ENCODE measurements at places on chromosomes 4 and X.

DNA sequence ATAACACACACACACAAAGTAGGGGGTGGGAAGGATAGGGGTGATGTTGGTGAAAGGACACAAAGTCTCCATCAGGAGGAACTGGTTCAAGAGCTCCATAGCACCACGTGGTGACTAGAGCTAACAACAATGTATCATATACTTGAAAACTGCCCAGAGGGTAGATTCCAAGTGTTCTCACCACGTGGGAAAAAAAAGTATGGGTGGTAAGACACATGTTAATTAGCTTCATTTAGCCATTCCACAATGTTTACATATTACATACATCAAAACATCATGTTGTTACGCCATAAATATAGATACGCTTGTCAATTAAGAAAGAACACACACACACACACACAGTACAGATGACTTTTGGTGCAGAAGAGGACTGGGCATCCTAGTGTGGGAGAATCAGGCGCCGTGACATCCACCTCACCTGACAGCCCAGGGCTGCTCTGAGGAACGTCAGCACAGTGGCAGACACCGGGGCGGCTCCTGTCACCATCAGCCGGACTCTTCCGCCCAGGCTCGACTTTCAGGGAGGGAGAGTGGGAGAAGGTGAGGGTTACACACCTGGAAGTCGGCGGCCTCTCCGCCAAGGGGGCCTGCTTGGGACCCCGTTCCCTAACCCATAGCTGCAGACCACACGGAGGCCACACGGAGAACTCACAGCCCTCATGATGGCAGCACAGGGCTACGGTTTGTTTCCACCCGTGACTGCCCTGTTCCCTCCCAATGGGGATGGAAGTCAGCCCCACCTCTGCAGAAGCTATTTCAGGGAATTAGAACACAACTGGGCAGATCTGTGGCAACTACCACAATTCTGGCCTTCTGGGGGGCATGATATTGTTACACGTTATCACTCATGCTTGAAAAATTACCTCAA is 31.8 kb upstream of the CENPU start:
- no peak for DNase-seq

DNA sequence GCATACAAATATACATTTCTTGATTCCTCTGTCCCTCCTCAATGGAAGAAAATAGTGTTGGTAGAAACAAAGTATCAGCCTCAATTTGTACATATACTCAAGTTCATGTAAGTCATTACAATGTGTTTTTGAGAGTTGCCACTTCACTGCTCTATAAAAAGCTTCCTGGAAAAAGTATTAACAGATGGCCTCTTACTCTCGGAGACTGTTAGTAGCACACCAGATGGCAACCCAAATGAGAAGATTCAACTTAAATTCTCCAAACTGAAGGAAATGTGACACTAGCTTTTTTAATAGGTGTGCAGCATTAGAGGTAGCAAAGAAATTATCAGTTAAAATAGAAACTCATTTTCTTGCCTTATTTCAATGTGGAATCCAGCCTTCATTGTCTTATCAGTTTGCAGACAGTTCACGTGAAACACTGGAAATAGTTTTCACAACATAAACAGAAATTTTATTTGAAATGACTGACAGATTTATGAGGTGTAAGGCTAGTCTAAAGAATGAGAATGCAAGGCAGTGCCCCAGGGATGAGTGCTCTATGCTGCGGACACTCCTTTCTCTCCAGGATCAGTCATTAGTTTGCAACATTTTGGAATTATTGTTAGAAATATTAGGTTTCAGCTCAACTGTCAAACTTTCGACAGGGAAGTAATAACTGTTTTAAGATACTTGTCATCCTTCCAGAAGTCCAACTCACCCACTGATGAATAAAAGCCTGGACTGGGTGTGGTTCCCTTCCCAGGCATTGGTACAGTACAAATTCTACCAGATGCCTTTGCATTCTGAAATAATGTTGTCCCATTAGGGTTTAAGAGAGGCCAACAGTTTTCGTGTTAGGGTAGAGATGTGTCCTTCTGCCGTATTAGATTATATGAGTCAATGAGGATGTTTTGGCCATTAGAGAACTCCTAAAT is 50.9 kb downstream of the IDS start:
- DNase-seq, result no peak

GRCh38 chrX:153967536-153968224 is 3.9 kb downstream of the HCFC1 start:
- no peak for DNase-seq

GRCh38 chr4:145720656-145721055 is 40.7 kb downstream of the C4orf51 start:
- DNase-seq, result no peak

GRCh38 chr4:107036584-107037198 is 578 bp upstream of the DKK2 start:
- no peak for DNase-seq

GRCh38 chr4:186630128-186630527 is 74.8 kb upstream of the MTNR1A start:
- no peak for DNase-seq

GRCh38 chr4:163063891-163064290 is 102.8 kb downstream of the NAF1 start:
- DNase-seq, result peak; percentile 62

DNA sequence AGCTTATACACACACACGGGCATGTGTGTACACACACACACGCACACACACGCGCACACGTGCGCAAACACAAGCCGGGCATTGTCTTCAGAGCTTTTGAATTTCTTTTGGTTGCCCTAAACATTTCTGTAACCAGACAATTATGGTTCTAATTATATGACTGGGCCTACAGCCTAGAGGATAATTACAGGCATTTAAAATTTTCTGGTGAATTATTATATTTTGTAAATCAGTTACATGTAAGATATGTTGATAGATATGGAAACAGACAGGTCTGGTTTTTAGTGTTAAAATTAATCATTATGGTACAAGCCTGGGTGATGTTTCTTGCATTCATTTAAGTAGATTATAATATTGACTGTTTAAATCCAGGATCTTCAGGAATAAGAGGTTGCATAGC is 1120.5 kb downstream of the ADGRL3 start:
- no peak for DNase-seq

DNA sequence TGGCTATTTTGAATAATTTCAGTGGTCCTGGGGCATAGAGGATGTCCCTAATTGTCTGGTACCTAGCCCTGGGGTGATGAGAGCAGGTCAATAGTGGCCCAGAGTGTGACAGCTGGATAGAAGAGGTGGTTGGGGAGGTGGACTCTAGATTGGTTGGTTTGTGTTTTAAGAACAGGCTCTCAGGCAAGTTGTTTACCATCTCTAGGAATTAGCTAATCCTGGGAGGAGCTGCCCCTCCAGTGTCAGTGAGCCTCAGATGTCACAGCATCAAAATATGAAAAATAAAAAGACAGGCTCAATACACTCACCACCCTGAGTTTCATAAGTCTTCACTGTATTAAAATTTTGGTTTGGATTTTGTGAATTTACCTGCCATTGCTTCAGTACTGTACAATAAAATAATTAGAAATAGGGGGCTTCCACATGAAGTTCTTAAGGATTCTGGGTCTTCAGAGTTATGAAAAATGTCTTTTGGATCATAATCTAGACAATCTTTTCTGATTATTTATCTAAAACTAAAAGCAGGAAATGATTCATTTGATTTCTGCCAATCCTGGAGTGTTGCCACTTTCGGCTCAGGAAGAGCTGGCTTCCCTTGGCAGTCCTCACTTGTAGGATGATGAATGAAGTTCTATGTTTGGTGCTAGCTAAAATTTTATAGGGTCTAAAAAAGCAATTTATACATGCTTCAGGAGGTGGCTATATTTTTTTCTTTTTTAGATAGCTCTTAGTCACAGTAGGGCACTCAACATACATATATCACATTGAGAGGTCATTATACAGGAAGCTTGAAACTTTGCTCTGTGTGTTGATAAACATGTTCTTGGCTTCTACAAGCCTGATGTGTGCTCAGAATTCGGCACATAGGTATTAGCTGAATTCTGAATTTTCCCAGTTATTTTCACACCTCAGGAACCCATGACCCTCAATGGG is 395.1 kb downstream of the RAB28 start:
- no peak for DNase-seq

DNA sequence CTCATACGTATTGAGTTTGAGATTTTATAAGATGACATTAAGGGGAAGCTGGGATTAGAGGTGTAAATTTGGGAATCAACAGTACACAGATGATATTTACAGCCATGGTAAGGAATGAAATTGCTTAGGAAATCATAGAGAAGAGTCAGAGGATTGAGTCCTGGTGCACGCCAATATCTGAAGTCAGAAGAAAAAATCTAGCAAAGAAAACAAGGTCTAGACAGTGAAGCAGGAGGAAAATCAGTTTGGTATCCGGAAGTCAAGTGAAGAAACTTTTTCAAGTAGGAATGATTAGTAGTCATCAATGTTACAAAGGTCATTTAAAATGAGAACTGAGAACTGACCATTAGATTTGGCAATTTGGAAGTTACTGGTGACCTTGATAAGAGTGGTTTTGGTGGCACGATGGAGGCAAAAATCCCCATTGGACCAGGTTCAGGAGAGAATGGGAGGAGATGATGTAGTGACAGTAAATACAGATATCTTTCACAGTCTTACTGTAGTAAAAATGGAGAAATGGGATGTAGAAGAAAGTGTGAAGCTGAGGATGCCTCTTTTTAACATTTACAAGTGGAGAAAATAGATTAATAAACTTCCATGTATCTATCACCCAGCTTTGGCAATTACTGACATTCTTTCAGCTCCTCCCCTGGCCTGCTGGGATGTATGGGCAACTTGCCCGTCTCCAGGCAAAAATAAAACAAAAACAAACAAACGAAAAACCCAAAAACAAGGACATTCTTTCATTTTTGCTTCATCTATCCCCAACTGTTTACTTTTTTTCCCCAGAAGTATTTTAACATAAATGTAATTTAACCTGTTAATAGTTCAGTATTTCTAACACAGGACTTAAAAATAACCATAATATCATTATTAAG is 11.4 kb upstream of the GPR34 start:
- DNase-seq, result no peak

DNA sequence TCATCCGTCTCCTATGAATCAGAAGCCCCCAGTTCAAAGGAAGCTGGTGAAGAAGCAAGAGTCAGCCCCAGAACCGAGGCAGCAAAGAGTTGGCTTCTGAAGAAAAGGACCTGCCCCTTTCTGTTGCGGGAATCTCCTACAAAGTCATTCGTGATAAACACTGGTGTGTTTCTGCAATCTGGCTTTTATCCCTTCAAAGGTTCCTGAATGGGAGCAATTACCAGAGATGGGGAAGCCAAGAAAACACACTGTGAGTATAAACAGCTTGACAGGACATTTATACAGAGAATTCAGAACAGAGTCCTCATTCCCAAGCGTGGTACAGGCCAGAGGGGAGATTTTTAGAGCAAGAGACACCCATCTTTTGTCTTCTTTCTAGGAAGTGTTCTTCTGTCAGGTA is 226.8 kb upstream of the LNX1 start:
- no peak for DNase-seq

GRCh38 chr4:158268553-158268952 is 58.3 kb downstream of the TMEM144 start:
- DNase-seq, result no peak

- peak; percentile 57 for DNase-seq
Measured at GRCh38 chr4:145195167-145195952, 15.0 kb upstream of the OTUD4 start.

- peak; percentile 16 for DNase-seq
Measured at GRCh38 chr4:149549911-149550310, 265.7 kb downstream of the IQCM start.

DNA sequence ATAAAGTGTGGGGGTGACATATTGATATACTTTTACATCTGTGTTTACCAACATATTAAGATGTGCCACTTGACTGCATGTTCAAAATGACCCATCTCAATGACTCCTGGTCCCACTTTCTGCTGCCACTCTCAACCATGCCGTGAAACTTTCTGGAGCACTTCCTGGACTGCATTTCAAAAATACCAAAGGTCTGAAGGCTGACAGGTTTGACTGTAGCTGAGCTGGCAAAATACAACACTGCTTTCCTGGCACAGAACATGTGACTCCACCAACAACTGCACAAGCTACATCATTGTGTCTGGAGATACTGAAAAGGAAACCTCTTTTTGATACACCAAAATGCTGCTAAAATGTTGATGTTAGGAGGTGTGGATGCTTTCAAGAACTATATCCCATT is 184.8 kb downstream of the UNC5C start:
- DNase-seq, result peak; percentile 55

DNA sequence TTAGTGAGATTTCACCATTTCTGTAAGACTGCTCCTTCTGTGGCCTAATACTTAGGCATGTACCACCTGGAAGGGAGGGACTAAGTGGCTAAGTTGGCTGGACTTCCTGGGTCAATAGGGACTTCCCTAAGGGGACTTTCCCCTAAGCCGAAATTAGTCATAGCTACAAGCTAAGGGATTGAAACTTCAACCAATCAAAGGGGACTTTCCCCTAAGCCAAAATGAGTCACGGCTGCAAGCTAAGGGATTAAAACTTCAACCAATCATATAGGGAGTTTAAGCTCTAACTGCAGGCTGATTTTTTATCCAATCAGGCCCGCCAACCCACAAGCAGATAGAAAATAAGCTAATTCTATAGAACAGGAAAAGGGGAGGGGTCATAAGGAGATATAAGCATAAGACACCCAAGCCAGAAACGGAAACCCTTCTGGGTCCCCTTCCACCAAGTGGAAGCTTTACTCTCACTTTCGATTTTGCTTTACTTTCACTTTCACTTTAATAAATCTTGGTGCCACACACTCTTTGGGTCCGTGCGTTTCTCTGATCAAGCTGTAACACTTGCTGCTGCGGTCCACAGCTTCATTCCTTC is 382.8 kb downstream of the KLHL4 start:
- DNase-seq, result peak; percentile 65

GRCh38 chr4:148574502-148574901 is 132.3 kb upstream of the NR3C2 start:
- DNase-seq, result peak; percentile 86

GRCh38 chr4:103786014-103786413 is 66.2 kb upstream of the TACR3 start:
- DNase-seq, result peak; percentile 15

GRCh38 chr4:66681962-66682361 is 863.3 kb downstream of the CENPC start:
- no peak for DNase-seq

- DNase-seq, result no peak
Measured at GRCh38 chr4:76902233-76902890, 4.4 kb upstream of the SOWAHB start.

GRCh38 chr4:36763814-36764213 is 480.7 kb upstream of the NWD2 start:
- DNase-seq, result no peak

- no peak for DNase-seq
Measured at GRCh38 chr4:156638334-156638733, 333.3 kb downstream of the PDGFC start.

DNA sequence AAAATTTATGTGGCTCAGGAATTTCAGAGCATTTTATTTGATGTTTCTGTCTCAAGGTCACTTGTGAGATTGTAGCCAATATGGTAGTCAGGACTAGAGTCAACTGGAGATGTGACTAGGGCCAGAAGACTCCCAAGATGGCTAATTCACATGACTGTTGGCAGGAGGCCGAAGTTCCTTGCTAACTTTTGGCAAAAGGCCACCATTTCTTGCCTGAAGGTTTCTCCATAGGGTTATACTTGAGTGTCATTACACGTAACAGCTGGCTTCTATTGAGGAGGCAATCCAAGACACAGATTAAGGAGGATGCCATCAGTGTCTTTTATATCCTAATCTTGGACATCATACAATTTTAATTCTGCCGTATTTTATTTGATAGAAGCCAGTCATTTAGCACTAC is 162.3 kb upstream of the MAOA start:
- DNase-seq, result no peak

Measured in kidney tubule cell (primary cell).